ENCODE measurements at places on chromosomes 1 and 21. TPM values are rescaled to one million over a fixed set of nuclear protein-coding genes. Genes with fewer than 3 reads are reported as not detected.
A peak's percentile ranks its signal among the peaks of the same experiment; 100 is the strongest.

ASCL5 gene
- not detected for total RNA-seq

DNA sequence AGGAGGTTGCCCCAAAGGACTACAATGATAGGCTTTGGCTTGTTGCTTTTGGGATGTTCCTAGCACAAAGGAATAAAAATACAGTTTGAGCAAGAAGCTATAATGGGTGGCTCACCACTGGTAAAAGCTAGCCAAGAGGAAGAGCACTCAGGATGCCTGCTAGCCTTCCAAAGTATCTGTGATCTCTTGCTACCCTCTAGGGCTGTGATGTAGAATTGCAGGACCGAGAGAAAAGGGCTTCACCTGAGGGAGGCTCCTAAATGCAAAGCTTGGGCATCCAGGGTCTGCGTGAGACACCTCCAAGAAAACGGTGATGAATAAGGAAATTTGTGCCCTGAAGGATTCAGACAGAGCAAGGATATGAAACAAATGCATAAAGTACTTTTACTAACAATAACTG lies 17.7 kb downstream of the IVL start:
- H3K36me3 ChIP-seq, result no peaks in the 10 kb centered on the region
- H3K4me1 ChIP-seq, result no peaks in the 10 kb centered on the region

C1QA gene
- 202 TPM for total RNA-seq

- H3K27ac ChIP-seq, result no peak overlapping the region
- DNase-seq, result no peak
- no peaks in the 10 kb centered on the region for H3K36me3 ChIP-seq
- H3K4me3 ChIP-seq, result no peak overlapping the region
- no peaks in the 10 kb centered on the region for H3K27me3 ChIP-seq
- no peaks in the 10 kb centered on the region for H3K4me1 ChIP-seq
These were observed 11.9 kb downstream of the EXTL2 start for GRCh38 chr1:100882698-100883097.

GRCh38 chr1:193498088-193498655 lies 311.8 kb upstream of the B3GALT2 start:
- no peak overlapping the region for H3K4me3 ChIP-seq
- no peaks in the 10 kb centered on the region for H3K4me1 ChIP-seq
- no peaks in the 10 kb centered on the region for H3K36me3 ChIP-seq
- no peak overlapping the region for H3K27ac ChIP-seq

GJC2 gene
- 5.4 TPM for total RNA-seq

MATN1 gene
- 0.85 TPM for total RNA-seq

- DNase-seq, result no peak
- H3K27me3 ChIP-seq, result no peaks in the 10 kb centered on the region
- no peak overlapping the region for H3K4me3 ChIP-seq
These were observed 206.3 kb downstream of the SIPA1L2 start for GRCh38 chr1:232423591-232423990.

DNA sequence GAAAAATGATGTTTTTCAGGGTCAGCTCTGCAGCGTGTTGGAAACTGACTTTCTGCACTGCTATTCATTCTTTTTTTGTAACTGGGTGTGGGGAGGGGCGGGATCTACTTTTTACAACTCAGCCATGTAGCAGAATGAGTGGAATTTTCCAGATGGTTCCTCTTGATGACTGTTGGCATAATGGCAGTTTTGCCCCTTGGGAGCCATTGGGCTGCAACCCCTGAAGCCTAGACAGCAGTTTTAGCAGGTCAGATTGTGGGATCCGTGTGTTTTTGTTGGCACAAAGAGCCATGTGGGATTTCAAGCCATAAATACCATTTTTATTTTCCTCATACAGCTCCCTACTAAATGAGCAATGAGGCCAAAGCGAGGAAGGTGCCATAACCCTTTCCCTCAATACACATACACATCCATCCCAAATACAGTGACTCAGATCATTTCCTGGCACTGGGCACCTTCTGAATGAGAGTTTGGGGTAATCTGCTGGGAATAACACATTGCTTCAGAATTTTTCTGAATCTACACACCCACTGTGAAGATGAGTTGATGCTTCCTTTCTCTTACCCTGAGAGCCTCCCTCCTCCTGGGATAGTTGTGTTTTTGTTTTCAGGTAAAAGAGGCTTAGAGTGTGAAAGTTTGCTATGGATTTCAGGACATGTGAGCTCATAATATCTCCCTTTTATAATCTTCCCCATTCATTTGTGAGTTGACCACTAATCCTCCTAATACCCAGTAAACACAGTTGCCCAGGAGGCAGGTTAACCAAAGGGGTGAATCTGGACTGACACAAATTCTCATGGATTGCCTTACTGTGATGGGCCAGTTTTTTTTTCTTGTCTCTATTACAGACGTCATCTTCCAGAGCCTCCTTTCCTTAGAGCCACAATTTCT lies 13.1 kb downstream of the S100A10 start:
- H3K4me1 ChIP-seq, result peaks cover 14% of the 10 kb centered on the region
- peaks cover 45% of the 10 kb centered on the region for H3K36me3 ChIP-seq
- no peaks in the 10 kb centered on the region for H3K27me3 ChIP-seq
- H3K27ac ChIP-seq, result peak overlapping the region; percentile 67
- no peak overlapping the region for H3K4me3 ChIP-seq
- DNase-seq, result no peak

DNA sequence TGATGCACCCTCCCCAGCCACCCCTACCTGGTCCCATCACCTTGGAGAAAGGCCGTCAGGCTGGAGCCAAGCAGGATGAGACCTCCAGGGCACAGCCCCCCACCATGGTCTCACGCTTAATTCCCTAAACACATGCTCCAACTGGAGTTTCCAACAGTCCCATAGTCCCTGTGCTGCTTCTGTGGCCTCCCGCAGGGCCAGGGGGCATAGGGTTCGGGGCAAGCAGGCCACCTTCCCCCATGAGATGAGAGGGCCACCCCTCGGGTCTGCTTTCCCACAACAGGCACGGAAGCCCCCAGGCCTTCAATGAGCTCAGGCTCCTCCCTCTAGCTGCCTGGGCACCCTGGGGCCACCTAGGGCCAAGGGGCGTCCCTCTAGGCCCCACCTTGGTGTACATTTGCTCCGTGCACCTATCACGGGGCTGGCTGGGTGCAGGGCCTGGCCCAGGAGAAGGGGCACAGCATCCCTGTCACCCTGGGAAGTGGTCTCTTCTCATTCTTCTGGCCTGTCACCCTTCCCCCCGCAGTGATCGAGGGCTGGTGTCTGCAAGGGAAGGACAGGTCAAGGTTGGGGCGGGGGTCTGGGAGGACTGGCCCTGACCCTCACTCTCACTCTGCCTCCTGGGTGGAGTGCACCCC lies 42.4 kb downstream of the TRIM11 start:
- H3K4me3 ChIP-seq, result no peak overlapping the region
- no peaks in the 10 kb centered on the region for H3K36me3 ChIP-seq
- H3K27ac ChIP-seq, result no peak overlapping the region
- no peak for DNase-seq

DNA sequence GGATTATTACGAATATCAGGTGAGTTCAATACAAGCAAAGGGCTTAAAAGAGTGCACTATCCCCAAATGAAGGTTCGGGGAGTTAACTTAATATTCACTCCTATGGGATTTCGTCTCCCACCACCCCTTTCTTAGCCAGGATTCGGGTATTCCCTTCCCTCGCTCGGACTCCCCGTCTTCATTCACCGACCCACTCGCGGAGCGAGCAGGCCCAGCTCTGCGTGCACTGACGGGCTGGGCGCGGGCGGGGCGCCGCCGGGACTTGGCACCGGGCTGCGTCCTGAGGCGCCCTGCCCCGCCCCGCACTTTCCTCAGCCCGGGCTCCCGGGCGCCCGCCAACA lies 7.7 kb upstream of the MPZL1 start:
- H3K4me3 ChIP-seq, result peak overlapping the region; percentile 46
- H3K27me3 ChIP-seq, result no peaks in the 10 kb centered on the region
- H3K36me3 ChIP-seq, result no peaks in the 10 kb centered on the region
- peak; percentile 93 for DNase-seq
- peak overlapping the region; percentile 87 for H3K27ac ChIP-seq

DNA sequence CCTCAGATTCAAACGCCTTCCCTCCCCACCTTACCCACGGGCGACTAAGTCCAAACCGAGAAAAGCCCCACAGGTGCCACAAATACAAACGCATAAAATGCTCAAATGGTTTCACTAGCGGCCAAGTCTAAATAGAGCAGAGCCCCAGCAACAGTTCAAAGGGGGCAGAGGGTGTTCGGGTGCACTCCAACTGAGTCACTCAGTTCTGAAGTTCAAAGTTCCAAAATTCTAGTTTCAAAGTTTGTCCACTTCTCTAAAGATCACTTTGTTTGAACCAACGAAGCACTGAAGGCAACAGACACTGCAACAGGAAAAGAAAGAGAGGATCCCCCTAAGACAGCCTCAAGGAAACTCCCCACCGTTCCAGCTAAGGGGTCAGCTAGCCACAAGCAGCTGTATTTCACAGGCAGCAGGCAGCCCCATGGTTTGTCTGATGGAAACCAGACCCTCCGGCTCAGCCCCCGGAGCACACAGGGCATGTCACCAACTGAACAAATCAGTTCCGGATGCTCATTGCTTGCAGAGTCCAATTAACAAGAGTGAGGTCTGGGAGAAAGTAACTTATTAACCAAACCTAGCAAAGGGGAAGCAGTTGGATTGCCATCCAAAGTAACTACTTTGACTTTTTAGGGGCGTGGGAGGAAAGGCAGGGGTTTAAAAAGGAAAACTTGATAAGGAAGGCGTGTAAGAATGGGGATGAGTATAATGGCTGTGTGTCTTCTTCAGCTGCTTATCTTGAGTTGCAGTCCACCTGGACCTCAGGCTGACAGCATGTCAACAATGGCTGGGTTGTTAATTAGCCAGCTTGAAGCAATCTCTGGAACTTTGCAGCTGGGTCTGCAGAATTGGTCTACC lies 1423.9 kb upstream of the PRMT6 start:
- H3K27ac ChIP-seq, result no peak overlapping the region
- DNase-seq, result no peak
- H3K27me3 ChIP-seq, result no peaks in the 10 kb centered on the region
- H3K36me3 ChIP-seq, result no peaks in the 10 kb centered on the region
